Stimulated activated CD4-positive, alpha-beta T cell treated with anti-CD3 and anti-CD28 coated beads, Interleukin-2, amount 100 ng/mL, for 24 hours (primary cell): ENCODE measurements at places on chromosomes 12 and 14.

- DNase-seq = no peak
These were observed 17.1 kb downstream of the POU6F1 start for GRCh38 chr12:51200806-51201205.

DNA sequence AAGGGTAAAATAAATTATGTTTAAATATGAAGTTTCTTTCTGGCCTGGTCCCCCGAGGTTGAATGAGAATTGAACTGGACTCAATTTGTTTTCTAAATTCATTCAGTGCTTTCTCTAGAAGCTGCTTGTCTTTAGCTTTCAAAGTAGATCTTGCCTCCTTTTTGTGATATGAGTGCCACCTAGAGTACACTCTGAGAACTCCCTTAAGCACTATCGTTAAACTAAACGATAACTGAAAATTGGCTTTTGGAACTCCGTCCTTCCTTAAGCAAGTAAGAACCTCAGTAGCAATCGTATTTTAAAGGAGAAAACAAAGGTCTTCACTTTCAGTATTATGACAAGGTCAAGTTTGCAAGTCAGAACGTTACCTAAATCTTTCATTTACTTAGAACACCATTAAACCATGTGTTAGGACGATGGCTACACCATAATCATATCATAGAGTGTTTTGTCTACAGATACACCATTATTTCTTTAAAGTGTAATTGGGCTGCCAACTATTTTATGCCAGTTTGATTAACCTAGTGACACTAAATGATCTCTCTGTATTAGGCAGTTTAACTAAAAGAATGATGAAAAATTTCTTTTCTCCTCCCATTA lies 364.8 kb downstream of the SNAPC1 start:
- DNase-seq = no peak

GRCh38 chr12:15794196-15794595 lies 5.0 kb upstream of the EPS8 start:
- no peak for DNase-seq

- no peak for DNase-seq
These were observed 1.2 kb upstream of the PRIMA1 start for GRCh38 chr14:93789228-93790130.

DNA sequence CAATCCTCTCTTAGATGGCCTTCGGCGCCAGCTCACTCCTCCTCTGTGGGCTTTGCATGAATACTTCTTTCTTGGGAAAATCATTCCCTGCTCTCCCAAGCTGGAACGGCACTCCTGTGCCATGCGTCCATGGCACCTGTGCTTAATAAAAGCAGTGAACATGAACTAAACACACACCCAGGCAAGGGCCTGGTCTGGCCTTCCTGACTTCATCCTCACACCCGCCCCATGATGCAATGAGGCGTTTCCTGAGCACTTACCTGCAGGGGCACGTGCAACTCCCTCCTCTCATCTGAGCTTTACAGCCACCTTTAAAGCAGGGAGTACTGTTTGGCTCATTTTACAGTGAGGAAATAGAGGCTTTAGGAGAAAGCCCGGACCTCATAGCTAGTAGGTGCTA lies 219.8 kb downstream of the SLC41A2 start:
- DNase-seq = no peak

GRCh38 chr14:51516706-51517395 lies 134.9 kb upstream of the FRMD6 start:
- DNase-seq = no peak

- DNase-seq = no peak
These were observed 6.6 kb upstream of the PLEKHG7 start for GRCh38 chr12:92696216-92696615.

DNA sequence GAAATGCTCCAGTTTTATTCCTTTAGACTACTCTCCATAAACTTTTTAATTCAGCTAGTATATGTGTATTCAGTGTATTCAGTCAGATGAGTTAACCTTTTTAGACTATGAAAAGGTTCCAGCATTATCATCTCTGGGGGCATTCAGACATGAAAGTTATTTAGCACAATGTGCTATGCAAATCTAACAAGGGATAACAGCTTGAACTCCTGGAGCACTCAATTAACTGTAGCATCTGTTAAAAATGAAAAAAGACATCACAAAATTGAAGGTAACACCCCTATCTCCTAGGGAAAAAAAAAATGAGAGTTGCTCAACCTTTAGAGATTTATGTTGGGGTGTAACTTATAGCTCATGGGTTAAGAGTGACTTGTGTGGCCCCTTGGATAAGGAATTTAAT lies 211.5 kb downstream of the PHLDA1 start:
- no peak for DNase-seq

DNA sequence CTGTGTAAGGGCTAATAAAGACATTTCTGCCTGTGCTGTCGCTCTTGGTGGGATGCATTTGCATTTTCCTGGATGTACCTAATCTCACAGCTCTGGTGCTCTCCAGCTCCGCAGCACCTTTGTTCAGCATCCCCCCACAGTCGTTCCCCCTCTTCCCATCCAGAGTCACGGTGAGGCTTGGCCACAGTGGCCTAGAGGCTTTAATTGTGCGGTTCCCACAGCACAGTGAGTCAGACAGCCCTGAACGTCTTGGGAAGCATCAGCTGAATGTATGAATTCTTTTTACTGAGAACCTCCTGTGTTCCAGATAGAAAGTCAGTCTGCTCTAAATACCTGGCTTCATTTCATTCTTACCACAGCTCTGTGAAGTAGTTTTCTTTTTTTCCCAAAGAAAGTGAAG lies 28.7 kb downstream of the MLXIP start:
- DNase-seq = no peak

GRCh38 chr12:4908684-4909409 lies 858 bp upstream of the KCNA1 start:
- DNase-seq = no peak

DNA sequence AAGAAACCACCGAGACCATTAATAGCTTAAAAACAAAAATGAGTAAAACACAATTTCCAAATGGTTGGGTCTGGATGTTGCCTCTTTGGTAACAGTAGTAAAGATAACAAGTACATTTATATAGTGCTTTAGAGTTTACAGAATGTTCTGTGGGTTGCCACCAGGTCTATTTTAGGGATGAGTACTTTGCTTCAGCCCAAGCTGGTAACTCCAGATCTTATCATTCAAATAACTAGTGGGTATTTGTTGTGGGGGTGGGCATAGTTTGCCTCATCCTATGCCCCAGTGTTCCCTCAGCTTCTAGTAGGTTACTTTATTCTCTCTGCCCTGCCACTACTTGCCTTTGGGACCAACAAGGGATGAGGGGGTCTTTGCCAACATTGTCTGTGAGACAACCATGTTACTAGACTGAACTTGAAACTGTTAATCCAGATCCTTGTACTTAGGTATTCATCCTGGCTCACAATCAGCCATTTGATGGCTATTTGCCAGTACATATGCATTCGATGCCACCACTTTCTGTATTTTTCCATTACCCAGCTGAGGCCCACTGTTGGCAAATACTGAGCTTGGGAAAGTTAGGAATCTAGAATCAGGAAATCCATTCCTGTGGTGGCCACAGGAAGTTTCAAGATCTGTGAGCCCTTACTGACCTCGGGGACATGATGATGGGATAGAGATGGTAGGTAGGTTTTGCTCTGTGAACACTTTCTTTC lies 17.6 kb upstream of the AKAP6 start:
- no peak for DNase-seq

GRCh38 chr14:64987438-64987767 lies 708 bp downstream of the FNTB start:
- no peak for DNase-seq

DNA sequence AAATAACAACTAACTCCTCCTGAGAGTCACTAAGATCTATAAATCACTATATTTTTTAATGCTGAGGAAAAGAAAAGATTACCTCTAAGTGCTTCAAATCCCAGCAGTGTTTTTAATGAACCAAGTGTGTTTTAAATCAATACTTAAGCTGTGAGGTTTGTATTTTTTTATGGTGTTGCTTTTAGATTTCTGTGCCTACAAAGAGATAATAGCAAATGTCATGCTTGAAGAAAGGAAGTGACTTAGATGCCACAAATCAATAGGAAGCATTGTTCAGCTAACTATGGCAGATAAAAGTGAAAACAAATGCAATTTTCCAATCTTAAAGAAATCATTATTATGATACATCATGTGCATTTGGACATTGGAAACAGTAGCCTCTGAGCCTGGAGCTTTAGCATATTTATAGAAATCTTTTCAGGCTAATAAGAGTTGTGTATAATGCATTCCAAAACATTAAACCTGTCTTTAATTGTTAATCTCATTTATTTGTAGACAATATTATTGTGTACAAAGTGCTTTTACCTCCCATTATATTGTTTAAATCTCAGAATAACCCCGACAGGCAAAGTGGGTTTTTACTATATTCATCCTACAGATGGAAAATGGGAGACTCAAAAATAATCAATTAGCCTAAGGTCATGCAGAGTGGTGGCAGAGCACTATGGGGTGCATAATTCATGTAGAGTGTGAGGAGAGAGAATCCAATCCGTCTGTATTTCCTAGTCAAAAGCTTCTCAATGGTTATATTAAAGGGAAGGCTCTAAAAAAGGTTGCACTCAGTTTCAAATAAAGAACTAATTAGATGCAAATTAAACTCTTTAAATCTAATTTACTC lies 486.2 kb downstream of the NAV3 start:
- no peak for DNase-seq

GRCh38 chr14:64763085-64763782 lies 59.0 kb downstream of the PLEKHG3 start:
- no peak for DNase-seq
